ENCODE measurements at places on chromosomes 1 and 21.

GRCh38 chr21:16322454-16322853 lies 592.7 kb downstream of the USP25 start:
- no peak for DNase-seq

DNA sequence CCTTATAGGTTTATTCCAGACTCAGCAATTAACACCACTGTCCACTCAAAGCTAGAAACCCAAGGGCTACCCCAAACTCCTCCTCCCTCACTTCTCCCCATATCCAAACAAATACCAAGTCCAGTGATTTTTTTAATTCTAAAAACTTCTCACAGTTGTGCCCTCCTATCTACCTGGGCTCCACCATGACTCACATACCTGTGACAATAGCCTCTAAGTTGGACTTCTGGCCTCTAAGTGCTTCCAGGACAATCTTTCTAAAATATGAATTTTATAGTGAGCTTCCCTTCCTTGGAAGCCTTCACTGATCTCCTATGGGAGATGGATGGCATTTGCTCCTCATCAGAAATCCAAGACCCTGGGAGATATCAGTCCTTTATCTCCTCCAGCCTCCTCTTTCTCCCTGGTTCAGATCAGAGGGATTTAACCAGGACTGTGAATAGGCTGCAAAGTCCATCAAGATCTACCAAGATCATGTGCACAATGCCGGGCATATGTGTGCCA lies 219.3 kb downstream of the TOMM20 start:
- DNase-seq: no peak

GRCh38 chr1:238811211-238811879 lies 575.0 kb upstream of the CHRM3 start:
- DNase-seq: no peak

GRCh38 chr1:100261686-100262085 lies 4.3 kb upstream of the RTCA start:
- DNase-seq: no peak

DNA sequence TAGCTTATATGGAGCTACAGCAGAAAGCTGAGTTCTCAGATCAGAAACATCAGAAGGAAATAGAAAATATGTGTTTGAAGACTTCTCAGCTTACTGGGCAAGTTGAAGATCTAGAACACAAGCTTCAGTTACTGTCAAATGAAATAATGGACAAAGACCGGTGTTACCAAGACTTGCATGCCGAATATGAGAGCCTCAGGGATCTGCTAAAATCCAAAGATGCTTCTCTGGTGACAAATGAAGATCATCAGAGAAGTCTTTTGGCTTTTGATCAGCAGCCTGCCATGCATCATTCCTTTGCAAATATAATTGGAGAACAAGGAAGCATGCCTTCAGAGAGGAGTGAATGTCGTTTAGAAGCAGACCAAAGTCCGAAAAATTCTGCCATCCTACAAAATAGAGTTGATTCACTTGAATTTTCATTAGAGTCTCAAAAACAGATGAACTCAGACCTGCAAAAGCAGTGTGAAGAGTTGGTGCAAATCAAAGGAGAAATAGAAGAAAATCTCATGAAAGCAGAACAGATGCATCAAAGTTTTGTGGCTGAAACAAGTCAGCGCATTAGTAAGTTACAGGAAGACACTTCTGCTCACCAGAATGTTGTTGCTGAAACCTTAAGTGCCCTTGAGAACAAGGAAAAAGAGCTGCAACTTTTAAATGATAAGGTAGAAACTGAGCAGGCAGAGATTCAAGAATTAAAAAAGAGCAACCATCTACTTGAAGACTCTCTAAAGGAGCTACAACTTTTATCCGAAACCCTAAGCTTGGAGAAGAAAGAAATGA lies 37.6 kb downstream of the CENPF start:
- no peak for DNase-seq

Data from nephron progenitor cell (in vitro differentiated cells).